ENCODE measurements at places on chromosomes 2 and 18.

- DNase-seq: no peak
Observed at GRCh38 chr2:99762714-99763113, 272.9 kb upstream of the REV1 start.

GRCh38 chr18:55321265-55322177 lies 266.5 kb downstream of the TCF4 start:
- no peak for DNase-seq

DNA sequence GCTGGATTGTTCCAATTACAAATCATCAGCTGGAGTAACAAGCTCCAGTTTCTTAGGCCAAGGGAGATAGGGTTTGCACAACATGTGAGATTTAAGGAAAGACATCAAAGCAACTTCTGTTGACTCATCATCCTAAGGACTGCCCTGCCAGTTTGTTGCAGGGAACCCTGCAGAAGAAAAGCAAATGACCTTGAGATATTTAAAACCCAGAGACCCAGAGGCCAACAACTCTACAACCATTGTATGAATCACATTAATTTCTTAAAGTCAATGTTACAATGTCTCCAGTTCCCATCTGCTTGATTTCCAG lies 491.8 kb upstream of the ACVR2A start:
- no peak for DNase-seq

GRCh38 chr2:119545754-119546446 lies 1.7 kb downstream of the CFAP221 start:
- no peak for DNase-seq

DNA sequence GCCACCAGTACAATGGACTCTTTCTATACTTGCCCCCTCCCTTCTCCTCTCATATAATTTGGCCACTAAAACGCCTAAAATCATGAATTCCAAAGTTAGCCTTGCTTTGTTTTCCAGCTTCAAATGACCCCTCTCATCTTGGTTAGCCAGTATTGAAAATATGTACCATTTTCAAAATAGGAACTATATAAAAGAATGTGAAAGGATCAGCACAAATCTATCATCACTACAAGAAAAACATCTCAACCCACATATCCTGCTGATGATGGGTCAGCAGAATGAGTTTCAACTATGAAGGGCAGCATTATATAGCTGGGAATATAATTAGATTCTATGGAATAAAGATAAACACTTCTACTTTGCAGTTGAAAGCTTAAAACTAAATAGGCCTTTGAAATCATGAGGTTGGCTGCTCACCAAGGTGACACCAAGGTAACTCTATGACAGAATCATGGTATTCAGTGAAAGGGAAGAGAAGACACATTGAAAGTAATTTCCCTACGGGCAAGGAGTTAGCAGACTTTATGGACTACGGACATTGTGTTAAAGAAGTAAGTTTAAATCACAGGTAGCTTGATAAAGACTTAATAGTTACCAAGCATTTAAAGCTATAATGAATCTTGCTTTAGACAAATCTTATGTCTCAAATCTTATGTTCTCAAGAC lies 873.0 kb downstream of the CPS1 start:
- DNase-seq: no peak

DNA sequence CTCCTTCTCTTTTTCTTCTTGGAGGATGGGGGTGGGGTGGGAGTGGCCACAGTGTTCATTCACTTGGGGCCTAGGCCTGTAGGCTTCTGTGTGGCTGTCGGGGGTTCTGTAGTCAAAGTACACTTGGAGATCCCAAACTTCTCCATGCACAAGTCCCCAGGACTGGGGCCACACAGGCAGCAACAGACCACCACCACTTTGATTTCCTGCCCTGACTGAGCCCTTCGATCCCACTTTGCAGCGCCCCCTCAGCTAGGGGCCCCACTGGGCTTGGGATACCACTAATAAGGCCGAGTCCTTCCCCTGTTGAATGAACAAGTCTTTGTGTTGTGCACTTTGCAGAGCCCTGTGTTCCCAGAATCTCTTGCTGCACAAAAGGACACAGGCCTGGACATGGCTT lies 5.5 kb upstream of the TEX51 start:
- no peak for DNase-seq

DNA sequence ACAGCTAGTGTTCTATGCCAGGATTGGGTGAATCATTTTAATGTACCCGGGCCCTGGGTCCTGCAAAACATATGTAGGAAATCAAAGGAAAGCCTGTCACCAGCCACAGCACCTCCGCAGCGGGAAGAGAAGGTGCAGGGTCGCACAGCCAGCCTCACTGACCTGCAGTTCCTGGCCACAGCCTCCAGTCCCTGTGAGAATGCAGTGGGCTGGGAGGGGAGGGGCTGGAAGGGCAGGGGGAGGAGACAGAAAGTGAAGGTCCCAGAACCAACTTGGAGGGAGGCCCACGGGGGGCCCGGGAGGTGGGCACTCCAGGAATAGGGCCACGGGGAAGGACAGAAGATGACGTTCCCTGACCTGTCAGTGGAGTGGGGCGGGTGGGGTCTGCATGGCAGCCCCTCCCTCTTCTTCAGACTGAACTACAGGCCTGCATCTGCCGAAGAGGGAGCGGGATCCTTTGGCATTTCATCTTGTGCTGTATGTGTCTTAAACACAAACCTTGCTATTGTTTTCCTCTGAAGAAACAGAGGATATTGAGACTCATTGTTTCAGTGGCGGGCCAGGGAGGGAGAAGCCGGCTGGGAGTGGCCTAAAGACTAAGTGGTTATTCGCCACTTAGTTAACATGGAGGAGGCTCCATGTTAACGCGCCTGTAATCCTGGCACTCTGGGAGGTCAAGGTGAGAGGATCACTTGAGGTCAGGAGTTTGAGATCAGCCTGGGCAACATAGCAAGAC lies 7.5 kb downstream of the MAL start:
- DNase-seq: no peak

GRCh38 chr2:169946546-169946945 lies 119.3 kb downstream of the UBR3 start:
- DNase-seq: no peak

GRCh38 chr18:50057009-50057408 lies 137.9 kb downstream of the MYO5B start:
- DNase-seq: no peak

DNA sequence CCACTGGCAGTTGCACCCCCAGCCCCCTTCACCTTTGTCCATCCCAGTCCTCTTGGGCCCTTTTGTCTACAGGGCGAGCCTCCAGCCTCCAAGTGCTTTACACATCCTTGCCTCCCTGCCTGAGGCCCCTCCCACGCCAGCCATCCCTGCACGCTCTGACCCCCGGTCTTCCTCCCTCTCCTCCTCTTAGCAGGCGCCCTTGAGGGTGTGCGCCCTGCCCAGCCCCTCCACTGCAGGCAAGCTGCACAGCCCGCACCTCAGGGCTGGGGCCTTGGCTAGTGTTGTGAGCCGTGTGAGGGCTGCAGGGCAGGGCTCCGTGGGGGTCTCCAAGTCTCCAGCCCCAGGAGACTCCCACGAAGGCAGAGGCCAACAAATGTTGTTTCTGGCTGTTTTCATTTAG lies 6.9 kb downstream of the BOK start:
- DNase-seq: no peak

DNA sequence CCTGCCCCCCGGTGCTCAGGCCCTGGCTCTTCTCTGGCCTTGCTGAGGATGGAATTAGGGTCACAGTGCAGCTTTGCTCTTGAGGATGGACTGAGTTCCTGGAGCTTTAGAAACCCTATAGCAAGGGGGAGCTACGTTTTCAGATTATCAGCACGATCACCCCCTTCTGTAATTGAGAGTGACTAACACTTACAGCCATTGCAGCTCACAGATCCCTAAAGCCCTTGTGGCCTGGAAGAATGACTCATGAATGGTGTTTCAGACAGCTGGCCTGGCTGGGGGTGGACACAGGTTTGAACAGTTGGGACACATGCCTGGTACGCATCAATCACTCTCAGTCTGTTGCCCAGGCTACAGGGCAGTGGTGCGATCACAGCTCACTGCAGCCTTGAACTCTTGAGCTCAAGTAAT lies 79.7 kb upstream of the IGFBP5 start:
- no peak for DNase-seq

DNA sequence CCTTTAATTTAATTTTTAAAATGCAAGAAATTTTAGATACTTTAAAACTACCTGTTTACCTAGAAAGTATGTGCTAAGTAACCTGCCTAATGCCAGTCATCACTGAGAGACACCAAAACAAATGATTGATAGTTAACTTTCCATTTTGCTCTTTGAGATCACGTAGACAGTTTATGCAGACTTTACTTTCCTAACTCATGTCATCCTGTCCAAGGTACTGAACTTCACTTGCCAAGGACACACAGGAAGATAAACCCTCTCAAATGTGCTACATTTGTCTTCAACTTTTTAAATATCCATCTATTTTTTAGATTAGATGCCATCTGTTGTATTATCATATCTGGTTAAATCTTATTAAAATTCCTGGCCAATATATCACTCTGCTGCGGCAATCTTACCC lies 20.1 kb upstream of the SCN1A start:
- DNase-seq: no peak

DNA sequence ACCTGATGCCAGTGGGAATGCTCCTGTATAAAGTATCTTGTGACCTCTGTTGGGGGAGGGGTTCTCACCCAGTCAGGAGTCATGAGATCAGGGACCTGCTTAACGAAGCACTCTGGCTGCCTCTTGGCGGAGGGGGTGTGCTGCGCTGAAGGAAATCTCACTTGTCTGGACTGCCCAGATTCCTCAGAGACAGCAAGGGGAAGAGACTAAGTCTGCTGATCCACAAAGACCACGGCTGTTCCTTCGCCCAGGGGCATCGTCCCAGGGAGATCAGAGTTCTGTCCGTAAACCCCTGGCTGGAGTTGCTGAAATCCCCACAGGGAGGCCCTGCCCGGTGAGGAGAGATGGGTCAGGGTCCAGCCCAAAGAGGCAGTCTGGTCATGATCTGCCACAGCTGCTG lies 168.4 kb downstream of the CCBE1 start:
- DNase-seq: no peak

GRCh38 chr2:227052879-227053278 lies 111.1 kb downstream of the COL4A4 start:
- no peak for DNase-seq

- DNase-seq: no peak
Observed at GRCh38 chr18:66342577-66342976, 261.3 kb downstream of the CDH19 start.

DNA sequence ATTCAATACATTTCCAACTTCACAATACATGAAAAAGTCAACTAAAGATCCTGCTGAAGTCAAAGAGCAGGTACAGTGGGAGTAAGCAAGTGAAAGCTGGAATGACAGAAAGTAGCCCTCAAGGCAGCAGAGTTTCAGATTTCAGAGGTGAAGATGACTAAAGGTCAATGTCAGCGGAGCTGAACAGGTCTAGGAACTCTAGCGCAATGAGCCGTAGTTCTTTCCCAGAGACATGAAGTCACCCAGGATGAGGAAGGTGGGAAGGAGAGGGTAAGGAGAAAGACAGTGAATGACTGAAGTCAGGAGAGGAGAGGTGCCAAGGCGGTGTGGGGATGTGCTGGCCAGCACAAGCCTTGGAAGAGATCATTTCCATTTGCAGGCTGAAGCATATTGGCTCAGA lies 28.1 kb downstream of the PTPN2 start:
- DNase-seq: no peak

DNA sequence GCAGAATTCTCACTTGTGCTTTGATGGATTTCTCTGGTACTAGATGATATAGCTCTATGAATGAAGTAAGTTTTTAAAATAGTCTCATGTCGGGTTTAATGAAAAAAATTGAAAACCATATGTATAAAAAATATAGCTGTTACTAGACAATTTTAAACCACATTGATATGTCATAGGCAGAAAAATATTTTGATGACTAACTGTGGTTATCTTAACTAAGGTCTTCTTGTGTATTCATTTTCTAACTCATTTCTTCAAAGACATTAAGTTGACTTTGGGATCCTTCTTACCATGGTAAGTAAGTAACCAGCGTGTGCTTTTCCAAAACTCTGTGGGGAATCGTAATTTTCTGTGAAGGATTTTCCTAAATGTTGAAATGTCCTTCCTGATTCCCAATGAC lies 160.9 kb upstream of the COL3A1 start:
- no peak for DNase-seq

GRCh38 chr2:128552806-128553551 lies 234.3 kb upstream of the HS6ST1 start:
- DNase-seq: no peak

DNA sequence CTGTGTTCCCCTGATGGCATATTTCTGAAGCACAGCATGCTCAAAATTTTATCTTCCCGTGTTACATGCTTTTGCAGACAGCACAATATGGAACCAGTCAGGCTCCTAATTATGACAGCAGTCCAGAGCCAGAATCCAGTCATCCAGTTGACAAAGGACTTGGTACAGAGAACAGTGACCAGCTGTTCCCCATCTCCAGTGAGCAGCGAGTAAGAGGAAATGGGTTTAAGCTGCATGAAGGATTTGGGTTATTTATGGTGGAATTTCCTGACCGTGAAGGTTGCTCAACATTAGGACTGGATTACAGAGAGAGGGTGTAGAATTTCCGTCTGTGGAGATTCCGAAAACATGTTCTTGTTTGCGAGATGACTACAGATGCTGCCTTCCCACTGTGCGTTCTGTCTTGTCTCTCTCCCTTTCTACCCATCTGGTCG lies 24.4 kb downstream of the SGPP2 start:
- no peak for DNase-seq

- no peak for DNase-seq
Observed at GRCh38 chr18:23521907-23522306, 18.6 kb downstream of the RMC1 start.

DNA sequence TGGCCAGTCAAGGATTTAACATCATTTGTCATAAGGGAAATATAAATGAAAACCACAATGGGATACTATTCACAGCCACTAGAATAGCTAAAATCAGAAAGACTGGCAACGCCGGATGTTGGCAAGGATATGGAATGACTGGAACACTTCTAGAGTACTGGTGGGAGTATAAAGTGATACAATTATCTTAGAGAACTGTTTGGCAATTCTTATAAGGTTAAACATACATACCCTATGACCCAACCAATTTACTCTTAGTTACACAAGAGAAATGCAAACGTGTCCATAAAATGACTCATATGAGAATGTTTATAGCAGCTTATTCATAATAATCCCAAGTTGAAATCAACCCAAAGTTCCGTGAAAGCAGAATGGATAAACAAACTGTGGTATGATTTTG lies 35.1 kb downstream of the MAPK4 start:
- no peak for DNase-seq

DNA sequence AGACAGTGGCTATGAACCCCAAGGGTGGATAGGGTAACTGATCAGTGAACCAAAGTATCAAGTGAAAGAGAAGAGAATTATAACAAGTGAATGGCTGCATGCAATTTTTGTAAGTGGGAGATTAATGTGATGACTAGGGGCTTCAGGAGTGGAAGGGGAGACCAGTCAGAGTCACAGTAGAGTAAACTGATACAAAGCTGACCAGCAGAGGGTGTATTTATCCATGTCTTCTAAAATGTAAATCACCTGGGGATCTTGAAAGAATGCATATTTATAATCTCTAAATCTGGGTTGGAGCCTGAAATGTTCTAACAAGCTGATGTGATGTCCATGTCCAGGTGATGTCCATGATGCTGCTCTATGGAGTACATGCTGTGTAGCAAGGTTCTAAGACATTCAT lies 1351.3 kb upstream of the CHAC2 start:
- DNase-seq: no peak

- no peak for DNase-seq
Observed at GRCh38 chr18:56481751-56482150, 156.6 kb downstream of the TXNL1 start.

- DNase-seq: no peak
Observed at GRCh38 chr18:35890323-35890722, 82.2 kb upstream of the RMP24 start.
